ENCODE measurements at places on chromosomes 3 and 15. TPM values are rescaled to one million over a fixed set of nuclear protein-coding genes. Genes with fewer than 3 reads are reported as not detected.

SLC51A gene
- total RNA-seq = not detected

GLDN gene
- 0.29 TPM for total RNA-seq

BFSP2 gene
- total RNA-seq = not detected

FETUB gene
- not detected for total RNA-seq

COL8A1 gene
- 157 TPM for total RNA-seq

ALDH1A3 gene
- total RNA-seq = 164 TPM

IGSF11 gene
- total RNA-seq = not detected

CHRNA7 gene
- total RNA-seq = 0.22 TPM

FRMD5 gene
- 13.5 TPM for total RNA-seq

CNTN4 gene
- 2.6 TPM for total RNA-seq

HOMER2 gene
- total RNA-seq = 2.0 TPM

WDR93 gene
- total RNA-seq = not detected

COL7A1 gene
- 23.6 TPM for total RNA-seq

HHLA2 gene
- total RNA-seq = not detected

GP9 gene
- total RNA-seq = not detected

KBTBD13 gene
- total RNA-seq = not detected

PLA2G4D gene
- total RNA-seq = not detected

ROPN1 gene
- total RNA-seq = not detected

ULK3 gene
- 23.3 TPM for total RNA-seq

SPINT1 gene
- total RNA-seq = 1.3 TPM
